ENCODE measurements at places on chromosomes 5 and 9.

- DNase-seq, result no peak
These were observed 235.3 kb downstream of the CETN3 start for GRCh38 chr5:90174236-90174635.

DNA sequence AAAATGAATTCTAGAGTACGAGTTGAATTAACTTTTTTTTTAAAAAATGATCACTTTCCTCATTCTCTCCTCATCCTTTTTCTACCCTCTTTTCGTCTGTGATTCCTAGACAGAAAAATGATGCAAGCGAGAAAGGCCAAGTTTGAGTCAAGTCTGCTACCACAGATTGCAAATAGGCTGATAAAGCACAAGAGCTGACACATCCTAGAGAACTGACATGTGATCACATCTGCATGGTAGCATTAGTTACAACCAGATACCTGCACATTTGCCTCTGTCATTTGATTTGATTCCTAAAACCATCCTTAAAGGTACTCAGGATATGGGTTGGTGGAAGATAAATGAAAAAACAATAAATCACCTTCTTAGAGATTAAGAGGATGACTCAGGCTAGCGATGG lies 225.4 kb upstream of the PPP1R2B start:
- DNase-seq, result no peak

GRCh38 chr9:90449213-90449925 lies 193.3 kb downstream of the DIRAS2 start:
- DNase-seq, result no peak

- no peak for DNase-seq
These were observed 396.3 kb downstream of the YTHDC2 start for GRCh38 chr5:113909782-113910181.

DNA sequence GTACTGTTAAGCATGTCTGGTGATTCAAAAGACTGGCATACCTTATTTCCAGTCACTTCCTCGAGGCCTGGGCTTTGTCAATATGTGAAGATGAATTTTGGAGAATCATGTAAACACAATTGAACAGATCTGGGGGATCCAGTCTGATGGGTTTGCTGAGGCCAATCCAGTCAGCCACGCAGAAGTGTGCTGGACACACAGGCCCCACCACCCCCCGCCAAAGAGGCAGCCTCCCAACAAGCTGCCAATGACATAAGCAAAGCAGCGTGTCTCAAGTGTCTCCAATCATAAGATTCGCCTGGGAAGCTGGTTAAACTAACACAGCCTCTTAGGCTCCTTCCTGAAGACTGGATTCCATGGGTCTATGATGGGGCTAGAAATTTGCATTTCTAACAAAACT lies 192.9 kb upstream of the KLF9 start:
- no peak for DNase-seq

- no peak for DNase-seq
These were observed 237.4 kb upstream of the PRDM9 start for GRCh38 chr5:23269981-23270380.

DNA sequence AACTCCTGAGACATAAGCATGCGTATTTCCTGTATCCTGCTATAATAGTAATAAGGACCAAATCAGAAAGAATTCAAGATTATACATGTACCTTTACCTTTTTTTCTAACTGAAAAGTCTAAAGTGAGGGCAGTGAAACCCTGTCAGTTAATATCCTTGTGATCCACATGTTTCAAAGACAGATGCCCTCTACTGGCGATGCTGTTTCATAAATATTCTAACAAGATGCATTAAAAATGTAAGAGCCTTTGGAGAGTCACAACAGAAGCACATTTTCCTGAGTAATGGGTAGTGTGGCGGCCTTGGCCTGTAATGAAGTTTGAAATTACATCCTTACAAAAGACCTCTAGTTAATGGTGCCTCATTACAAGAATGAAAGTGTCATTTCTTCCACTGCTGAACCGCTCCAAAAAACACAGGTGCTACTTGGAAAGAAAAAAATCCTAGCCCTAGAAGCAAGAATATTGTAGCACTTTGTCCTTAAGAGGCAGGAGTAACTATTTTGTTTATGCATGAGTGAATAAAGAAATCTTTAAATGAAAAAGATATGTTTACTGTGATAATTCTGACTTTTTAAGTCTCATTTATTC lies 232.6 kb downstream of the EPB41L4A start:
- no peak for DNase-seq

DNA sequence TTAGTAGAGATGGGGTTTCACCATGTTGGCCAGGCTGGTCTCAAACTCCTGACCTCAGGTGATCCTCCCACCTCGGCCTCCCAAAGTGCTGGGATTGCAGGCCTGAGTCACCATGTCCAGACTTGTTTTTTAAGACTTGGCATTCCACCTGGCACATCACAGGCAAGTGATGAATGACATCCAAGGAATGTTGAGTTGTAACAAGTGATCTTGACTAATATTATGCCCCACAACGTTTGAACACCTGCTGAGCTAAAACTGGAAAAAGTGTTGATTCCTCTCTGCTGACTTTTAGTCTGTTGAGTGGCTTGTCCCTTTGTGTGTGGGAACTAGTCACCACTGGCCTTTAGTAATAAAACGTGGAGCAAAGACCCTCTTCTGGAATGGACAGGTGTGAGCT lies 54.6 kb downstream of the SUB1 start:
- DNase-seq, result no peak

GRCh38 chr5:61055434-61056006 lies 106.7 kb downstream of the SMIM15 start:
- DNase-seq, result no peak

DNA sequence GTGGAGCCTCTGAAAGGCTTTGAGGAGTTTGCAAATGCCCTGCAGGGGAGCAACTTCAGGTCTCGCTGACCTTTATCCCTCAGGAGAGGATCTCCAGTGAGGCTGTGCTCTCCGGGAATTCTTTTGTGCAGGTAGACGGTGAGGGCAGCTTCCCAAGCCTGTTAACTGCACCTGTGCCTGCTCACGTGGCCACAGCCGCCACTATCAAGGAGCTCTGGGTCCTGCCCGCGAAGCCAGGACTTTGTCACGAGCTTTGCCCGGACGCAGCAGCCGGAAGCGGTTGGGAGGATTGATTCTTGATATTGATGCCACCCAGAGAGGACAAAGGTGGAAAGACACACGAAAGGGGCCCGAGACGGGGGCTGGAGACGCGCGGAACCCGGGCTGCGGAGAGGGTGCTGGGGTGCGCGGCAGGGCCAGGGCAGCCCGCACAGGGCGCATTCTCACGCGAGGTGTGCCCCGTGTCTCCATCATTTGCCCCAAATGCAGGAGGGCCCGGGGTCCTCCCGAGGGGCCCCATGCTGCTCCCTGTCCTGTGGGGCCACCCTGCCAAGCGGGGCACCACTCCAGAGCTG lies 18.2 kb downstream of the SLC9A3 start:
- no peak for DNase-seq
